ENCODE measurements at places on chromosomes 13 and 19.
A peak's percentile ranks its signal among the peaks of the same experiment; 100 is the strongest.

GRCh38 chr13:24650161-24650560 lies 30.0 kb upstream of the ATP12A start:
- no peak for DNase-seq

DNA sequence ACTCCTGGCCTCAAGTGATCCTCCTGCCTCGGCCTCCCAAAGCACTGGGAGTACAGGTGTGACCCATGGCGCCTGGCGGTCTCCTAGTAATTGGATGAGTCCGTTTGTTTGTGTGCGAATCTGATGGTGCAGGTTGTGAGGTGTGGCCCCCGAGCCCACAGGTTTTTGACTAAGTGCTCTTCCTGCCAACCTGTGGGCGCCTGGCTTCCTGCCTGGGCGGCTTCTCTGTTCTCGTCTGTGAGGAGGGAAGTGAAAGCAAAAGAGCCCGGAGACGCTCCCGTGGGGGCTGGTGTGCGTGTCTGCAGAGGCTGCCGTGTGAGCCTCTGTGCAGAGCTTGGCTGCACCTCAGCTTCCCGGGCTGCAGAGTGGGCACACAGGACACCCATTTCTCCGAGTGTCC lies 10.0 kb downstream of the ARHGAP45 start:
- no peak for DNase-seq

DNA sequence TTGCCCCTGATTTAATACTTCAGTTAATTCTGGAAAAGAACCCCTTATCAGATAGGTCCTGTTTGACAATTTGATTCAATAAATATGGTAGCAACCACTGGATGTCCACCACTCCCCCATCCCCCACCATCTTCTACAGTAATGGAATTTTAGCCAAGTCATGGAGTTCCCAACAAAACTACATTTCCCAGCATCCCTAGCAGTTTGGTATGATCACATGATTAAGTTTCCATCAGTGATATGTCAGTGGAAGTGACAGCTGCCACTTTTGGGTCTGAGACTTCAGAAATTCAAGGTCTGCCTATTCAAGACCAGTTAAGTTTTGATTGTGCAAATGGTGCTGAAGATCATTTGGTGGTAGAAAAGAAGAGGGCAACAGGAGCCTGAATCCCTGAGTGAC lies 85.5 kb downstream of the CACNA1A start:
- DNase-seq, result no peak

- no peak for DNase-seq
Measured at GRCh38 chr13:41034881-41035280, 15.8 kb upstream of the ELF1 start.

GRCh38 chr19:805600-806550 lies 8.6 kb downstream of the PTBP1 start:
- no peak for DNase-seq

- DNase-seq, result no peak
Measured at GRCh38 chr13:44365899-44366298, 7.7 kb upstream of the SERP2 start.

DNA sequence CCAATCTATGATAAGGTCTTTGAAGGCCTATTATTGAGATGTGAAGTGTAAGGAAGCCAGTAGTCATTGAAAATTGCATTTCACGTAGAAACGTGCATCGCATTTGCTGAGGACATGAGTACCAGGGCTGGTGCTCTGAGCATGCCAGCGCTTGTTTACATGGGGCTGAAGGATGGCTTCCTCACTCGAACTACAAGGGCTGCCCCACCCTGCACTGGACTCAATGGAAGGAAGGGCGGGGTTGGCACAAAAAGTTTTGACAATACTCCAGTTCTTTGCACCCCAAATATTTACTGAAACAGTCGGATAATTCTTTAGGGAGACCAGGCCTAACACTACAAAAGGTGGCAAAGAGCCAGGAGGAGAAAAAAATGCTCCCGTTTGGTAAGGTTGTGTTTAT lies 28.9 kb upstream of the MED4 start:
- no peak for DNase-seq

DNA sequence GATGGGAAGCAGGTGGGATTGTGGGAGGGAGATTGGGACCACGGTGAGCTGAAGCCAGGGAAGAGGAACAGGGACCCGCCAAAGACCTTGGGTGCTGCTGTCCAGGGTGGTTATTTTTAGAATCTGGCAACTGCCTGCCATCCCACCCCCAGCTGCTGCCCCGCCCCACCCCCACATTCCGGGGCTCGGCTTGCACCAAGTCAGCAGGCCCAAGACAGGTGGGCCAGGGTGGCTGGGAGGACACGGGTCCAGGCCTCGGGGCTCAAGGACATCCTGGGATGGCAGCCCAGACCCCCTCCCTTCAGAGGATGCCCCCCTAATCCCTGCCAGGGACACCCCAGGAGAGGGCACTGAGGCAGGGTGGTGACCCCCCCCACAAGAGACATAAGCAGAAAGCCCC lies 827 bp downstream of the CKM start:
- DNase-seq, result no peak

DNA sequence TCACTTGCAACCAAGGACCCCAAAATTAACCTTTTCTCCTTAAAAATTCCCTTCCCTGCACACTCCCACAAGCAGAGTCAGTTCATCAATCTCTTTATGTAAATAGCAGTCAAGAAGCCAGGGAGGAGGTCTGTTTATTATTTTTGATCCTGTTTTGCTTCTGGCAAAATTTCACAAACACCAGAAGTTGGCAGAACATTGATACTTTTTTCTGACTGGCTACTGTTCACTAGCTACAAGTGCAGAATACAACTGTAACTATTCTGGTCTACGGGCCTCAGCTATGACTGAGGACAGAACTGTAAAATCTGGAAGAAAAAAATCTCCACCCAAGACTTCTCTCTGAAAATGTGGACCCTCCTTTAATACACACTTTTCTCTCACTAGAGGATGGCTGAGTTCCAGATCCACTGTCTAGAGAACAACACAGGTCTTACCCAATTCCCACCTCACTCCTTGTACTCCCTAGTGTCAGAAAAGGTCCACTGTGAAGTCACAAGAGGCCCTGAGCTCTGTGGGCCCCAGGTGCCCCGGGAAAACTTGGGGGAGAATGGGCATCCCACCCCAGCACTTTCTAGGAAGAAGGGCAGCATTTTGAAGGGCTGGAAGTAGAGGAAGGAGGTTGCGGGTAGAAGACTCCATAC lies 14.5 kb downstream of the STARD13 start:
- DNase-seq, result no peak

DNA sequence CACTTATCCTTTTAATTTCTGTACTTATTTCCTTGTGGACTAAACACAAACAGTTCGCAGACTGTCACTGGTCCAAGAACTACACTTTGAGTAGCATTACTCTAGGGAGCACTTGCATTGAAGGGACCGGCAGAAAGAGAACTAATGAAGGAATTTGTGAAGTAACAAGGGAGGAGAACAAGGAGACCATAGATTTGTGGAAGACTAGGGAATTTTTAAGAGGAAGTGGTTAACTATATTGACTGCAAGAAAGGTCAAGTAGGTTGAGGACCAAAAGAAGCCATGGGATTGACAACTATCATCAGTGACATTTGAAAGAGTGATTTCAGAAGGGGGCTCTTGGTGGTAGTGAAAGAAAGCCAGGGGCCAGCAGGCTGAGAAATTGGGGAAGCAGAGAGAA lies 4.0 kb upstream of the RB1 start:
- DNase-seq, result no peak

GRCh38 chr13:26441476-26441875 lies 116.0 kb upstream of the WASF3 start:
- DNase-seq, result no peak

DNA sequence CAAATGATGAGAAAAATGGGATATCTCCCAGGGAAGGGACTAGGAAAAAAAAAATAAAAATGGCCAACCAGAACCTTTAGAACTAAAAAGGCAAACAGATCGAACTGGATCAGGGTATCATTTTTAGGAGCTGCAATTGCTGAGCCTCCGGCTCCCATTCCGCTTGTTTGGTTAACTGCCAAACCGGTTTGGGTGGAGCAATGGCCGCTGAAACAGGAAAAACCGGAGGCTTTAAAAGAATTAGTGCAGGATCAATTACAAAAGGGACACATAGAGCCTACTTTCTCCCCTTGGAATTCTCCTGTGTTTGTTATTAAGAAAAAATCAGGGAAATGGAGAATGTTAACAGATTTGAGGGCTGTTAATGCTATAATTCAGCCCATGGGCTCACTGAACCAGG lies 12.7 kb upstream of the ZNF443 start:
- DNase-seq, result no peak

- no peak for DNase-seq
Measured at GRCh38 chr19:40600570-40601133, 517 bp upstream of the LTBP4 start.

GRCh38 chr13:61029064-61029463 lies 386.6 kb downstream of the PCDH20 start:
- no peak for DNase-seq

DNA sequence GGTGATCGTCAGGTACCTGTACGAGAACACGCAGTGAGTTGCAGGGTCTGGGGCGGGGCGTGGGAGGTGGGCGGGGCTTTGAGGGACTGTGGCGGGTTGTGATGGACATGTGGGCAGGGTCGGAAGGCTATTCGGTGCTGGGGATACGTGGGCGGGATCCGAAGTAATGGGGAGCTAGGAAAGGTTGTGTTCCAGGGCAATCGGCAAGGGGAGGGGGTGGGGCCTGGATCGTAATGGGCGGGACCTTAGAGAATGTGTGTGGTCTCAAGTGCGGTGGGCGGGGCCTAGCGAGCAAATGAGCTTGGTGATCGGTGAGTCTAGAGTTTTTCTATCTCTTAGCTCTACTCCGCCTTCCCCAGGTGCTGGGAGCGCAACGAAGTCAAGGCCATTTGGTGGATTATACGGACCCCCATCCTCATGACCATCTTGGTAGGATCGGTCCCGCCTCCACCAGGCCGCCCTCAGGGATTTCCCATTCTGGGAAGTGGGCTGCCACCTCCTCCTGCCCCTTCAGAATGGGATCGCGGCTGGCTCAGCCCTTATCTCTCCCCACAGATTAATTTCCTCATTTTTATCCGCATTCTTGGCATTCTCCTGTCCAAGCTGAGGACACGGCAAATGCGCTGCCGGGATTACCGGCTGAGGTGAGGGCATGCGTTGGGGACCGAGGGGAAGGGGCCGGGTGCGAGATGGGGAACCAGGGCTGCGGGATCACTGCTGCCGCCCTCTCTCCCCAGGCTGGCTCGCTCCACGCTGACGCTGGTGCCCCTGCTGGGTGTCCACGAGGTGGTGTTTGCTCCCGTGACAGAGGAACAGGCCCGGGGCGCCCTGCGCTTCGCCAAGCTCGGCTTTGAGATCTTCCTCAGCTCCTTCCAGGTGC lies 9.6 kb downstream of the GIPR start:
- DNase-seq, result peak; percentile 73

- no peak for DNase-seq
Measured at GRCh38 chr13:80555796-80556678, 215.1 kb upstream of the SPRY2 start.
